ENCODE measurements at places on chromosomes 11 and 22. TPM values are rescaled to one million over a fixed set of nuclear protein-coding genes. Genes with fewer than 3 reads are reported as not detected.
A peak's percentile ranks its signal among the peaks of the same experiment; 100 is the strongest.

Gene SCN3B
- polyA plus RNA-seq: 0.60 TPM

Gene KDM4D
- polyA plus RNA-seq: not detected

DNA sequence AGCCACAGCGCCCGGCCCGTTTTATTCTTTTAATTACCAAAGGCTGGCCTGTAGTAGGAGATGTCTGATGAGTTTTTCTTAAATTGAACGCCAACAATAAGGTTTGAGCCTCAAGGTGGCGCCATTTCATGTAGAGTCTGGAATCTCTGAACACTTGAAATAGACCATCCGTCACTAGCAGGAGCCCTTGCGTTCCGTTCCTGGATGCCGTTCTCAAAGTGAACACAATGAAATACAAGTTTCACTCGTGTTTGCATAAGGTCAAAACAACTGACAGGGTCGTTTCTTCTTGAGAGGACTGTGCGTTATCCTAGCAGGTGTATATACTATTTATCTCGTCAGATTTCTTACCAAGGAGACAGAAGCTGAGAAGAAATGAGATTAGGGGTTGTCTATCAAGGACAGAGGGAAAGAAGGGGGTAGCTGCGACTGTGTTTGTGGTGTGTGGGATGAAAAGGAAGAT is 18.7 kb upstream of the SCGB1D1 start:
- peak; percentile 83 for DNase-seq

GRCh38 chr22:35629406-35630216 is 12.5 kb upstream of the MB start:
- peak; percentile 91 for DNase-seq

DNA sequence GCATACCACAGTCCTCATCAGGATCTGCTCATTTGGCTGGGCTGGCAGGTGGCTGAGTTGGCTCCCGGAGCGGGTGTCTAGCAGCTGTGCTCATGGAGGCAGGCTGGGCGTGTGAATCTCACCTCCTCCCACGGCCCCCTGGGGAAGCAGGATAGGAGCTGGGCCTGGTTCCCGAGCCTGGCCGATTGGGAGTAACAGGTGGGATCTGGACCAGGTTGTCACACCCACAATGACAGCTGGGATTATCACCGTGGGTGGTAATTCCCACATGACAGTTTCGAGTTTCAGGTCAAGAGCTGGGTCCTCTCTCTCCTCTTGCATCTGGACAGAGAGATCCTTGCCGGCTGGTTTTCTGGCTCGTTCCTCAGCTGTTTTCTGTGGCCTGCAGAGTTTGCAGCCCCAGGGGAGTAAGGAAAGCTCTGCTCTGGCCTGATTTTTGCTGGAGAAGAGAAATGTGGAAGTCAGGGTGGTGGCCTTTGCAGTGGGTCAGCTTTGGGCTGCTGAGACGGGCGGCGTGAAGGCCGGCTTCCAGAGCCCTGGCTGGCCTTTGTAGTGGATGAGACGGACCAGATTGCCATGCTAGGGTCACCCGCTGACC is 57.0 kb downstream of the BCR start:
- peak; percentile 82 for DNase-seq

Data from sigmoid colon (tissue), 7 donors.